ENCODE measurements at places on chromosomes 13 and 19.

DNA sequence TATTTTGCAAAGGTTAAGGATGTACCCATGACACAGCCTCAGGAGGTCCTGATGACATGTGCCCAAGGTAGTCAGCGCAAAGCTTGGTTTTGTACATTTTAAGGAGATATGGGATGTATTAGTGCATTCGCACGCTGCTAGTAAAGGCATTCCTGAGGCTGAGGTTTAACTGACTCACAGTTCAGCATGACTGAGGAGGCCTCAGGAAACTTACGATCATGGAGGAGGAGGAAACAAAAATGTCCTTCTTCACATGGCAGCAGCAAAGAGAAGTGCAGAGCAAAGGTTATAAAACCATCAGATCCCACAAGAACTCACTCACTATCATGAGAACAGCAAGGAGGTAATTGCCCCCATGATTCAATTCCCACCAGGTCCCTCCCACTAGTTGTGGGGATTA lies 1017.4 kb downstream of the EFNB2 start:
- DNase-seq = no peak

- no peak for DNase-seq
Measured at GRCh38 chr19:38270587-38271167, 6.3 kb downstream of the SPINT2 start.

DNA sequence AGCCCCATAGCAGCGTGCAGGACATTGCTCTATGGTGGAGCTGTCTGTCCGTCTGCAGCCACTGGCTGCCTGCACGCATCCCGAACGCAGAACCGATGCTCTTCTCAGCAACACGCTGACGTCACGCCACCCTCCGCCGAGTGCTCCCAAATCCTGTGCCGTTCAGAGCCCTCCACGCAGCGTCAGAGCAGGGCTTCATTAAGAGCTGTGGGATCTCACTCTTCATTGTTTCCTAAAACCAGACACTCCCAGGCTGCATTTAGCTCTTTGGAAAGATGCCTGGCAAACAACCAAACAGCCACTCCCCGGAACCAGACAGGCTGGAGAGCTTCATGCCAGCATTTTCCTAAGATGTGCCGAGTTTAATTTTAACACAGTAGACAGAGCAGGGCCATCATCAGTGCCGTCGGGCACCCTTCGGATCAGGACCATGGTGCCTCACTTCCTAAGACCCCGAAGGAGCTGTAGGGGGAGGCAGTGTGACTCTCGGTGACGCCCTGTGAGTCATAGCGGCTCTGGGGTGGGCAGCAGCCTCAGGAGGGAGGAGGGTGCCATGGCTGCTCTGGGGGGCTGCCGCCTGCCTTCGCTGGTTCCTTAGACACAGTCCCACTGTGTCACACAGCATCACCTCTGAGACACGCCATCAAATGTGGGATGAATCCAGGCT lies 131.5 kb upstream of the MCF2L start:
- no peak for DNase-seq

- no peak for DNase-seq
Measured at GRCh38 chr13:54879036-54879435, 1850.4 kb downstream of the OLFM4 start.

DNA sequence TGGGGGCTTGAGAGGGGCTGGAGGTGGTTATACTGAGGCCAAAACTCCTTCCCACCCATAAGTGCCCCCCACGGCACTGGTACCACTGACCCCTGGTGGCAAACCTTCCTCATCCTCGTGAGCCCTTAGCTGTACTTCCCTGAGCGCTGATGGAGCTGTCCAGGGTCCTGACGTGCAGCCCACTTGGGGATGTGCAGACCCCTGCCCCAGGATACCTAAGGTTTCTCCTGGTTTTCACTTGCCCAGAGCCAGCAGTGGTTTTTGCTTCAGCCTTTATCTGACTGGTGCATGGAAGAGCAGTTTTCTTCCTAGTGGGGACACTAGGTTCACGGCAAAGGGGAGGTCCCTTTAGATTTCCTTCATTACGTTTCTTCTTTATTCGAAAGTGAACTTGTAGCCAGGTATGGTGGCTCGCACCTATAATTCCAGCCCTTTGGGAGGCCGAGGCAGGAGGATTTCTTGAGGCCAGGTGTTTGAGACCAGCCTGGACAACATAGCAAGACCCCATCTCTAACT lies 28.7 kb upstream of the KCTD15 start:
- DNase-seq = no peak

DNA sequence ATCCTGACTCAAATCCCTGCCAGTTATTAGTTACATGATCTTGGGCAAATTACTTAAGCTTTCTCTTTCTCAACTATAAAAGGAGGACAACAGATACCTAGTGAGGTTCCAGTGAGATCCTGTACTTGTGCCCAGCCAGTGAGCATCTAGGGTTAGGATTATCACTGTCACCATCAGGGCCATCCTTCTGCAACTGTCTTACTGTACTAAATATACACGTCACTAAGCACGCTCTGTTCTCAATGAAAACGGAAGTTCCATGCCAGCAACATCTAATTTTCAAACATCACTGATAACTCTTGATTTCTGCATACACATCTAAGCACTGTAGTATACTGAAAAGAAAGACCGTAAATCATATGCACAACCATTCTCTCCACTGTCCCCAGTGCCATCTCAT lies 70.0 kb downstream of the FOXO1 start:
- no peak for DNase-seq

- no peak for DNase-seq
Measured at GRCh38 chr19:38255383-38256014, 675 bp downstream of the PPP1R14A start.

DNA sequence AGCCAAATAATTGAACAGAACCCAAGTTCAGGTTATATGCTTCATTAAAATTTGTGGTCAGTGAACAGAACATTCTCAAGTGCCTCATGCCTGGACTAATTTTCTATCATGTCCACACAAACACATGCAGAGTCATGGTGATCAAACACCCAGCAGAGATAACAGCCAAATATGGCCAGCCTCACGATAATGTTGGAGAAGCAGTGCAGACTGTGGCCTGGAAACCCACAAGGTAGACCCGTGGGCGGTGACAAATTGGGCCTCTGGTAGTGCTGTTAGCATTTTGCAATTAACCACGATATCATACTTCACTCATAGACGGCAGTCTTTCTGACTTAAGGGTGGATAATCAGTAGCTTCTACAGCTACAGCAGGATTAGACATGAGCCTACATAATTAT lies 35.0 kb upstream of the VWA8 start:
- no peak for DNase-seq

- no peak for DNase-seq
Measured at GRCh38 chr19:46381756-46382345, 31.5 kb downstream of the CCDC8 start.

- DNase-seq = peak; percentile 12
Measured at GRCh38 chr19:52941941-52942385, 18.7 kb upstream of the ZNF888 start.

DNA sequence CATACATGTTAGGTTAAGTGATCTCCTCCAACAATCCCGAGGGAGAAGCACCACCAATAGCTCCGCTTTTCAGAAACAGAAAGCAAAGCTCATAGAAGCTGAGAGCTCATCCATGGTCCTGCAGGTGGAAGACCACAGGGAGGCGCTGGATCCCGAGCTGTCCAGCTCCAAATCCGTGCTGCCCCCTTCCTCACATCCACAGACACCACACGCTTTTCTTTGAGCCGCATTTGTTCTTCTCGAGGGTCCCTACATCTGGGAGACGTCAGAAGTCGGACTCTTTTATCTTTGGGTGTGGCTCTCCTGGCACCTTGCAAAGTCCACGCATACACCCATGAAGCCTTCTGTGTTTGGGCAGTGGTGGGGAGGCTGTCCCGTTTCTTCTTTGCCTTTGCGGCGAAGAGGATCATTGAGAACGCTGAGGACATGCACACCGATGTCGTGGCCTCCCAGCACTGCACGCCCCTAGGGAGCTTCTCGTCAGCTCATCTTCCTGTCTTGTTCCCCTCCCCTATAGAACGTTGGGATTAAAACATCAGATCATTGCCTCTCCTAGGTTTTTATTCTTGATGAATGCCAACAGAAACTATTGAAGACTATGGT lies 184.8 kb downstream of the TEX29 start:
- DNase-seq = no peak

DNA sequence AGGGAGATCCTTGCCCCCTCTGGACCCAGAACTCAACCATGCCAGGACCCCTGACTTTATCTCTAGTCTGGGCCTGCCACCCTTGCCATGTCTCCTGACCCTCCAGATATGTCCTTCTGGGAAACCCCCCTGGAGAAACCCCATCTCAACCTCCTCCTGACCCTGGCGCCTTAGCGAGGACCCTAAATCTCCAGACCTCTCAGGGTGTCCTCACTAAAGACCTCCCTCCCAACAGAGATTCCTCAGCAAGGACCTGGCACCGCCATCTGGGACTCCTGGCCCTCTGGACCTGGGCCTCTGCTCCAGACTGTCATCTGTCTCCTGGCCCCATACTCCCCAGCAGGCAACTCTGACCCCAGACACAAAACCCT lies 1.3 kb downstream of the KCNK6 start:
- DNase-seq = no peak

All from SW 1271 (cell line).